ENCODE measurements at places on chromosomes 11 and 22.

GRCh38 chr11:64352099-64352994 is 6.6 kb upstream of the RPS6KA4 start:
- no peak for DNase-seq

DNA sequence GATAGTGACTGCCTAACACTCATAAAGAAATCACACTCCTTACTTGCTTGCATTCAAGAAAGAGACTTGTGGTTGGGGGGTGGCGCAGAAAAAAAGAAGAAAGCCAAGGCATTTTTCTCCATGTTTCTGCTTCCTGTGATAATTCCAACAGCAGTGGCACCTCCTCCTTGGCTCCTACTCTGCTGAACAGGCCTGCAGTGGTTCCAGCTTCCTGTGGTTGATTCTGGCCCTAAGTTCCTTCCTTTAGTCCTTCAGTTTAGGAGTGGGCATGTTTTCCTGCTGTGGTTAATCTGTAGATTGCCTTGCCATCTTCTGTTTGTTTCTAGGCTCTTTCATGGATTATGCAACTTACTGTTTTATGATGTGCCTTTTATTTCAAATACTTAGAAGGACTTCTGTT is 940.4 kb downstream of the DLG2 start:
- no peak for DNase-seq

DNA sequence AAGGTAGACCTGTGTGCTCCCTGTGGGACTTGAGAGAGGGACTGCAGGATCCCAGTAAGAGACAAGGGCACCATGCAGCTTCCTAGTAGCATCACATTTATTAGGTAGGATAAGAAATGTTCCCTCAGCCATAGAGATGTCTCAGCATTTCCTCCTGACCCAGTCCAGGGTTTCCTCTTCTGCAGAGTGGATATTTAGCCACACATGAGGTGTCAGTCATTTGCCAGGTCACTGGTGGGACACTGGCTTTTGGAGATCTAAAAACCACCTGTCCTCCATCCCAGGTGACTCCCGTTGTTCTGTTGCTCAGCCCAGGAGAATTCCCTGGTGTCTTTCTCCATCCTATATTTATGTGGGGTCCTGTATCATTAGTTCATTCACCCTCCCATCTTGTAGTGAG is 117.5 kb upstream of the NNMT start:
- DNase-seq = no peak

DNA sequence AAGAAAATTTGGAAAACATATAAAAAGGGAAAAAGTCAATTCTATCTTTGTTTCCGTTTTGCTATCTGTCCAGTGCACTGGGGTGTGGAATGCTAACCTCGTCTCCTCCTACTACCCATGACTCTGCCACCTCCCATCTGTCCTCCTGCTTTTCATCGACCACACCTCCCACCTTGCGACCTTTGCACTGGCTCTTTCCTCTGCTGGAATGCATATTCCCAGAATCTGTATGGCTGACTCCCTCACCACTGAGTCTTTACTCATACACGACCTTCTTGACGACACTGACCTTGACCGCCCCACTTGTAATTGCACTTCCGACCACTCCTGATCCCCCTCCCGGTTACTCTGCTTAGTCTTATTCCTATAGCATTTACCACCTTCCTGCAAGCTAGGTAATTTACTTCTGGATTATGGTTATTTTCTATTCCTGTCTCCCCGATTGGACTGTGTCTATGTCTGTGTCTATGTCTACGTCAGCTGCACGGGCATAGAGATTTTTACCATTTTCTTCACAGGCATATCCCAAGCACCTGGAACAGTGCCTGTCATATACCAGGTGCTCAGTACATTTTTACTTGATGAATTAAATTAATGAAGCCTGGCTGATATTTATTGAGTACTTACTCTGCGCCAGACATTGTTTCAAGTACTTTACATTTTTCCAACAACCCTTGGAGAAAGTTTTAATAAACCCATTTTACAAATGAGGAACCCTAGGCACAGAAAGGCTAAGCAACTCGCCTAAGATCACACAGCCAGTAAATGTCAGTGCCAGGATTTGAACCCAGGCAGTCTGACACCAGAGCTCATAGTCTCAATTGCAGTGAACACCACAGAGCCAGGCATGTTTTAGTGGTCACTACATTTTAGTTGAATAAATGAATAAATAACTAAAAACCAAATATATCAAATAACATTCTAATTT is 89.3 kb upstream of the SLC22A12 start:
- DNase-seq = no peak

GRCh38 chr11:68753300-68753699 is 2.0 kb upstream of the TESMIN start:
- DNase-seq = no peak

GRCh38 chr11:62850911-62851806 is 11.8 kb upstream of the WDR74 start:
- no peak for DNase-seq

DNA sequence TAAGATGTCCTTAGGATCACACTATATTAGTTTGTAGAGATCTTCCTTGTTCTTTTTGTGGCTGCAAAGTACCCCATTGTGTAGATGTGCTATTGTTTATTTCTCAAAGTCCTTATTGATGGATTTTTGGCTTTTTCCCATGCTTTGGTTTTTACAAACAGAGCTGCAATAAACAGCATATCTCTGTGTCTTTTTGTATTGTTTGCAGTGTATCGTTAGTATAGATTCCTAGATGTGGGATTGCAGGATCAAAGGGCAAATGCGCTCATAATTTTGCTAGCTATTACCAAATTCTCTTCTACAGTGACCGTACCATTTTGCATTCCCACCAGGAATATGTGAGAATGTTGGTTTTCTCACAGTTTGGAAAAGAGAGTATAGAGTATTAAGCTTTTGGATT is 27.5 kb upstream of the FTH1 start:
- DNase-seq = no peak

DNA sequence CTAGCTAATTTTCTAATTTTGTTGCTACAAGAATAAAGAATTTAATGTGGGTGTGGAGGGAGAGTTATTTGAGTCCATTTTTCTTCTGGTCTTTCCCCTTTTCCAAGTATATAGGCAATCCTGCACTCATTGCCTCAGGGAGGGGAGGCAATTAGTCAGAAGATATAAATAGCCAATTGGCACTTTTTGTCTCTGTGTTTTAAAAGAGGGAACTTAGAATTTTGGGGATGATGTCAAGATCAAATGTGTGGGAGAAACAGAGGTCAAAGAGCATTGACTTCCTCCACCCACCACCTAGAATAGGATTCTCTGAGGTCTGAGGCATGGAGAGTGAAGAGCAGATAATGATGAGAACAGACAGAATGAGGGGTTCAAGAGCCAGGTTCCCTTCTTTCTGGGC is 120.3 kb upstream of the ZC3H12C start:
- DNase-seq = no peak

DNA sequence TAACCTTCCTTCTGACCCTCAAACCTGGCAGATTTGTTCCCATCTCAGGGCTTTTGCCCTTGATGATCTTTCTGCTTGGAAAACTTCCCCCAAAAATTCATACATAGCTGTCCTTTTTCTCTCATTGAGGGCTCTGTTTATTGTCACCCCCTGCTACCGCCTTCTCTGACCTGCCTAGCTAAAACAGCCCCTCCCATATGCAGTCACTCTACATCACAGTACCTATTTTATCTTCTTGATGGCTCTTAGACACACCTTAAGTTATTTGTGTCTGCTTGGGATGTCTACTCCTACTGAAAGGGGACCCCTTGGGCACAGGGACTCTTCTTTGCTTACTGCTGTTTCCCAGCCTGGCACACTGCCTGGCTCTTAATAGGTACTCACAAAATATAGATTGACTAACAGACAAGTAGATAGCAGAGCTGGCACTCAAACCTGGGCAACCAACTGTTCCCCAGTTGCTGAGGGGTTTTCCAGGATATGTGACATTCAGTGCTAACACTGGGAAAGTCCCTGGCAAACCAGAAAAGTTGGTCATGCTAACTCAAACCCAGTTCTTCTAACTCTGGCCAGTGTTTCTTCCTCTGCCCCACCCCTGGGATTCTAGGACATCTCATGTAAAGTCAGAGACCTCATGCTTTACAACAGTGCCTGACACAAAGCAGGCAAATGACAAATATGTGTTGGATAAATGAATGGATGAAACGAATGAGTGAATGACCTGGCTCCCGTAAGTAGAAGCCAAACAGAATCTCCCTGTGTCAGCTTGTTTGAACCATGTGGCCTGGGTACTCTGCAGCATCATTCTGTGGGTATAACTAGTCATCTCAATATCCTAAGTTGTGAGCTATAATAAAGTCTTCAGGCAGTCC is 19.8 kb upstream of the FJX1 start:
- DNase-seq = no peak

- peak; percentile 29 for DNase-seq
Measured at GRCh38 chr22:38069372-38070249, 12.4 kb downstream of the PICK1 start.

- DNase-seq = peak; percentile 64
Measured at GRCh38 chr22:26679003-26679629, 21.7 kb downstream of the MIAT start.

GRCh38 chr22:49583886-49584505 is 243.7 kb downstream of the BRD1 start:
- DNase-seq = no peak

DNA sequence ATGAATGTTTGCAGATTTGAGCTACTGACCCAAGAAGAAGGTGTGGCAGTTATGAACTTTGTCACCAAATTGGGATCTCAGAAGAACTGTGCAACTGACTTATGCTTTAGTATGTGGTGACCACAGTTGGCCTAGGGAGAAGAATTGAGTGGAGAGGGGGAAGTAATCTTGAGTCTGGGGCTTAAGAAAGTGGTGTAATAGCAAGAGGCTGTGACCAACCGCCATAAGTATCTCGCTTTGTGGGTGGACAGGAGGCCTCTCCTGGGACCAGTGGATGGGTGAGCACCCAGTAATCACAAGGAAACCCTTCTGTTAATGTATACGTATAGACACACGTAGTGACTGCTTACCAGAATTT is 12.7 kb upstream of the IL10RA start:
- DNase-seq = no peak

DNA sequence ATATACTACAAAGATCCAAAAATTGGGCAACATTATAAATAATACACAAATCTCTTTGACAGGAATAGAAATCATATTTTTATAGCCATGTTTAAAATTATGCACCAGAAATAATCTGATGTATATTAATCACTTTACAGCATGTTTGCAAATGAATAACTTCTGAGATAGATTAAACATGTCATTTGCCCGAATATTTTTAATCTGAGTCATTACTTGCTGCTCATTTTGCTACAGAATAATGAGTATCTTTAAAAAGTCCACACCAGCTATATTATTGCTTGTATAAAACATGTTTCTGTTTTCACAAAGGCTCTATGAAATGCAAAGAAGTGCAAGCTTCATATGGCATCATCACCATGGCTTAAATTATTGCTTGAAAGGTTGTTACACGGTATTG is 336.8 kb downstream of the GUCY1A2 start:
- peak; percentile 13 for DNase-seq

DNA sequence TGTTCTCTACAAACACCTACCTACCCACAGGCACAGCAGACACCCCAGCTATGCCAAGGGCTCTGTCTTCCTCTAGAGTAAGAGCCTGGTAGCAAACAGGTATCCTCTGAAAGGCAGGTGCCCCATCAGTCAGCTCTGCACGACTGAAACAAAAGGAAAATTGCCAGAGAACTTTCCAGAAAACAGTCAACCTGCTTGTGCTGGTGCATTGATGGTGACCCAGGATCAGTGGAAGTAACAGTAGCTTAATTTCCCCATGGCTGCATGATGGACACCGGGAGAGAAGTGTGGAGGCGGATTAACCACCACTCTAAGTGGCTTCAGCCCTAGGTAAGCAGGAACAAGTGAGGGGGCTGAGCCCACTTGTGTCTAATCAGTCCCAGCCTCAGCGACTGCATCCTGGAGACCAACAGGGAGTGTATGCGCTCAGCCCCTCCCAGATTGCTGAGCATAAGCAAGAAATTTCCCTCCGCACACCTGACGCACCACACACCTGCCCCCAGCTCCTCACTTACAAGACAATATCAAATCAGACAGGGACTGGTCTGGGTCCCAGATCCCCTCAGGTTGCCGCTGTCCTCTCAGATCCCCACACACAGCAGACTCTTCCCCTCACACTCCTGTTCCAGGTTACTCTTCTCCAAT is 70.7 kb upstream of the IGLL5 start:
- DNase-seq = no peak

GRCh38 chr11:68204402-68204801 is 8.7 kb downstream of the KMT5B start:
- no peak for DNase-seq

DNA sequence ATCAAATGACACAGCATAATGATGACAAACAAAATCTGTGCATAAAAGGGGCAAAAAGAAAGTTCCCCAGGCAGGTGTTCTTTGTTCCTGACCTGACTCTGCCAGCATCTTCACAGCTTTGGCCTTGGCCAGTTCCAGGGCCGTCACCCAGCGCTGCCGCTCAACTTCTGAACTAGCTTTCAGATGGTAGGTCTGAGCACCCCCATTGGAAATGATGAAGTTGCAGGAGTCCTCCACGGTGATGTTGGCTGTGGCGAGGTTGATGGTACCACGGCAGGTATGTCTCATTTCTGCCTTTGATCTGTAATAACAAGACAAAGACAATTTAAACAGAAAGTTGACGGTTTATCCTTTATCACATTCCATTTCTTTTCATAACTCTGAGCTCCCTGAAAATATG is 5.3 kb downstream of the OSBP start:
- no peak for DNase-seq

GRCh38 chr11:810040-810567 is 337 bp downstream of the RPLP2 start:
- peak; percentile 0 for DNase-seq

- DNase-seq = peak; percentile 58
Measured at GRCh38 chr22:22110548-22111266, 128.1 kb upstream of the TOP3B start.

- DNase-seq = peak; percentile 68
Measured at GRCh38 chr11:59899532-59899931, 20.9 kb downstream of the OOSP3 start.

GRCh38 chr11:133269267-133269666 is 263.0 kb downstream of the OPCML start:
- DNase-seq = no peak

- no peak for DNase-seq
Measured at GRCh38 chr22:43955883-43956782, 891 bp downstream of the SAMM50 start.

DNA sequence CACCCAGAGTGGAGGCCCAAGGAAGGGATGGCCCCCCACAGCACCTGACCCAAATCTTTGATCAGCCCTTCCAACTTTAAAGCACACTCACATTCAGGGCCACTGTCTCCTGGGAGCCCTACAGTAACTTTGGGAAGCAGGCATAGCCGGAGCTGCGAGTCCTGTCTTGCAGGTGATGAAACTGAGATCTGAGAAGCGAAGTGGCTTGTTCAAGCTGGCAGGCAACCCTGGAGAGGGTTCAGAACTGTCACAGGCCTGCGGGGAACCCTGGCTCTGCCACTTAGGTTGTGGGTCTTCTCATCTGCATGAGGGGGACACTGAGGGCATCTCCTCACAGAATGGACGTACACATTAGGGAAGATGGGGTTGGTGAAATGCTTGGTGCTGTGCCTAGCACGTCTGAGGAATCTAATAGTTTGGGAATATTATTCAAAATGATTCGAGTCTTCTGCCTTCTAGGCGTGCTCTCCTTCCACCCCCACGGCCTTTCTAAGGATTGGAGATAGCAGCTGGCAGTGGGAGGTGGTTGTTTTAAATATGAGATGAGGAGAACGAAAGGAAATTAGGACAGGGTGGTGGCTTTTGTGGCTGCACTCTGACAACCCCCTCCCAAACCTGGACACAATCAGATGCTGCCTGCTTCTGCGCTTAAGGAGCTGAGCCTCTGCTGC is 18.8 kb upstream of the SUN2 start:
- no peak for DNase-seq
